ENCODE measurements at places on chromosomes 7 and 10.

- DNase-seq, result no peak
Measured at GRCh38 chr7:107865956-107866775, 24.8 kb upstream of the DLD start.

DNA sequence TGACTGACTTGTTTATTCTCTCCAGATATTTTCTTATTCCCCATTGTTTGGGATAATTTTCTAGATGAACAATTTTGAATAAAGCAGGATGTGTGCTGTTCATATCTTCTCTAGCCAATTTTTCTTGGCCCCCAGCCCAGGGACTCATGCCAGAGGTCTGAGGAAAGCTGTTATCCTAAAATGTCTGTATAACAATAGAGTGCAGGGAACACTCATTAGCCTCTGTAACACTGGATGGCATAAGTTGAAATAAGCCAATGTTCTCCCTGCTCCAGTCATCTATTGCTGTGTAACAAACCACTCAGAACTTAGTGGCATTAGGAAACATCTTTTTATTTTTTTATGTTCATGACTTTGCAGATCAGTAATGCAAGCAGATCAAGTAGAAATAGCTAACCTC lies 121.7 kb upstream of the TRIM24 start:
- DNase-seq, result no peak

GRCh38 chr7:95718577-95719410 lies 53.6 kb upstream of the DYNC1I1 start:
- no peak for DNase-seq

- no peak for DNase-seq
Measured at GRCh38 chr7:158979635-158980351, 123.4 kb downstream of the DYNC2I1 start.

GRCh38 chr7:90337106-90337505 lies 9.4 kb upstream of the GTPBP10 start:
- DNase-seq, result no peak

GRCh38 chr7:45225311-45225947 lies 67.8 kb downstream of the RAMP3 start:
- no peak for DNase-seq

DNA sequence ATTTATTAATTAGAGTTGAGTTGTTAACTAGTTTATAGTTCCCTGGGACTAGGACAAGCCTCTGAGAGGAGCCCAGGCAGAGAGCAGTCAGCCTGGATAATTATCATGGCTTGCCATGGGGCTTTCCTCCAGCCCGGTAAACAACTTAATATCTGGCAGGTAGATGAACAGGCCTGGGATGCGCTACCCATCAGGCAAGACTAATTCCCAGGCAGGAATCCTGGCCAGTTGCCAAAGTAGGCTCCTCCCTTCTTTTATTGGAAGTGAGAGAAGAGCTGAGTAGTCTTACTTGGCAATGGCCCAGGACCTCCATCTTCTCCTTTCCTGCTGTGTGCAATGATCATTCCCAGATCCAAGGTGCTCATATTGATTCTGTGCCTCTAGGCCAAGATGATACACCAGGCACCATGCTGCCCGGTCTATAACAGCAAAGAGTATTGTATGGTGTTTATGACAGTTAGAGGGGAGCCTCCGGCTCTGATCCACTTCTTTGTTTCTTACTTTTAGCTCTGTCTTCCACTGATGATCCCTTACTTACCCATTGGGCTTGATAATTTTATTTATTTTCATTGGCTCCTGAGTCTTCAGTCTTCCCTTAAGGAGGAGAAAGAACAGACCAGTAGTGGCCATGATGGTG lies 408.7 kb downstream of the REEP3 start:
- DNase-seq, result no peak

All from stimulated activated CD8-positive, alpha-beta memory T cell treated with anti-CD3 and anti-CD28 coated beads, Interleukin-15, amount 100 ng/mL, for 24 hours (primary cell).